Right atrium auricular region (tissue), 2 donors: ENCODE measurements at places on chromosomes 5 and 9. TPM values are rescaled to one million over a fixed set of nuclear protein-coding genes. Genes with fewer than 3 reads are reported as not detected.

Gene GPR151
- not detected for total RNA-seq

Gene IFNK
- not detected for total RNA-seq

Gene TIMD4
- total RNA-seq: not detected

Gene THBS4
- total RNA-seq: 91.5 TPM

Gene HK3
- total RNA-seq: 4.4 TPM
